ENCODE measurements at places on chromosomes 13 and 19. TPM values are rescaled to one million over a fixed set of nuclear protein-coding genes. Genes with fewer than 3 reads are reported as not detected.
A peak's percentile ranks its signal among the peaks of the same experiment; 100 is the strongest.

DOCK9 gene
- 58.1 TPM for total RNA-seq

FUT2 gene
- total RNA-seq: not detected

SPRED3 gene
- 11.0 TPM for total RNA-seq

DNA sequence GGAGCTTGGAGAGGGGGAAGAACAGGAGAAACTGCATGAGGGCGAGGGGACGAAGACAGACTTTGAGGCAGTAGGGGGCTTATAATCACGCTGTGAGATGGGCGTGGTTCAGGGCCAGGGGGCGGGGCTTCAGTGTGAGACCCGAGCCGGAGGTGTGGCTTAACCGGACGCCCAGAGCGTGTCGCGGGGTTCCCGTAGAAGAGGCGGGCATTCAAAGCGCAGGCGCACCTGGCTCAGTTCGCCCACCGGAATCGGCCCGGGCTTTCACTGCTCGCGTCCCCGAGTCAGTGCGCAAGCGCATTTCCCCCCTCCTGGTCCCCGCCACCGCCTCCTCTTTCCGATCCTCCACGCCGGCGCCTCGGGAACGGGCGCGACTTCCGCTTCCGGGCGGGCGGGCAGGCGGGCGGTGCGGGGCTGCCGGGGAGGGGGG lies 225 bp upstream of the ZNF865 start:
- DNase-seq: peak; percentile 99

DNA sequence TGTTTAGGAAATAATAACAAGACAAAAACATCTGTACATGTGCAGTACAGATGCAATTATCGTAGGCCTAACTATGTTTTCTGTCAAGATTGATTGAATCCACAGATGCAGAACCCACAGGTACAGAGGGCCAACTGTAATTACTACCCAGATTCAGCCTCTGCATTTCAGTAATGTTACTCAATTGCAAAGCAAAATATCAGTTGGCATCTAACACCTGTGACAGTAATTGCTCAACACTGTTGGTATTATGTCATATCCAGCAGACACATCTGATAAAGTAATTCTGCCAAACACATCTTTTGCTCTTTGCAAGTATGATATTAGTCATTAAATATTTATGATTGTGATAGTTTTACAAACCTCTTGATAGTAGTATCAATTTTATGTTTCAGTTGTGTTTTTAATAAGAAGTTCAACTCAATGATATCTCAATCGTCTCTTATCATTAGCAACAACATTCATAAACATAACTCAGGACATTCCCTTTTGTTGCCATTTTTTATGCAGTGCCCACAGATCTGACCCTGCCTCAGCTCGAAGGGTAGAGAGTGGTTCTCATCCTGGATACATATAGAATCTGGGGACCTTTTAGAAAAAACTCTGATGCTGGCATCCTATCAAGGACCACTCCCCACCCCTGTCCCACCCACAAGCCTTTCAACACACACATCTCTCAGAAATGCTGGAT lies 104.7 kb downstream of the MYCBP2 start:
- DNase-seq: no peak

CDC42EP5 gene
- total RNA-seq: 1.7 TPM

NPAS1 gene
- total RNA-seq: not detected

METTL21C gene
- not detected for total RNA-seq

DNA sequence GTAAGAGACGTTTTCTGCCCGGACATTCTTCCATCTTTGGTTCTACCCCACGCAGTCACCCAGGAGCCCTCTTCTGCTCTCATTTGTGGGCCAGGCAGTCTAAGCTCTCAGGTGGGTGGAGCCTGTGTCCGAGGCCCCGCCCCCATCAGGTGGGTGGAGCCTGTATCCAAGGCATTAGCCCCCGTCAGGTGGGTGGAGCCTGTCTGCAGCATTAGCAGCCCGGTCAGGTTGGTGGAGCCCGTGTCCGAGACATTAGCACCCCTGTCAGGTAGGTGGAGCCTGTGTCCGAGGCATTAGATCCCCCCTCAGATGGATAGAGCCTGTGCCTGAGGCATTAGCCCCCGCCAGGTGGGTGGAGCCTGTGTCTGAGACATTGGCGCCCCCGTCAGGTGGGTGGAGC lies 45.5 kb upstream of the C13orf46 start:
- peak; percentile 36 for DNase-seq

DNA sequence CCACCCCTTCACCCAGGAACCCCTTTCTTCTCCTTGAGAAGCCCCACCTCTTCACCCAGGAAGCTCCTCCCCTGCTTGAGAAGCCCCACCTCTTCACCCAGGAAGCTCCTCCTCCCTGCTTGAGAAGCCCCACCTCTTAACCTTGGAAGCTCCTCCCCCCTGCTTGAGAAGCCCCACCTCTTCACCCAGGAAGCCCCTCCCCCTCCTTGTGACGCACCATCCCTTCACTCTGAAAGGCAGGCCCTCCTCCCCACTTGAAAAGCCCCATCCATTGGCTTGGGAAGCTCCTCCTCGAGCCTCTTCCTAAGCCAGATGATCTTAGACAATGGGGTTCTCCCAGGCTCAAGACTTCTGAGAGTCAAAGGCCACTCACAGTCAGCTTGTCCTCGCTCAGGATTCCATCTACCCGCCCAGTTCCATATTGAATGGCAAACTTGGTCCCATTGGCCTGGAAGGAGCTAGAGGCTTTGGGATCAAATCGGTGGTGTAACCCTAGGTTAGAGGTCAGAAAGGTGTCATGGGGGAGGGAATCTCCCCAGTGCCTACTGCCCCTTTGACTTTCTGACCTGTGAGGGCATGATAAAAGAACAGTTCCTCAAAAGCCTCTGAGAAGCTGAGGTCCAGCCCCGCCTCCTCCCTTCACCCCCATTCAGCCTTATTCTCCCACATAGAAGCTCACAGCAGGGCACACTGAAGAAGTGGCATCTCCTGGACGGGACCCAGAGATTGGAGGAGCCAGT lies 4.0 kb downstream of the NAPSA start:
- DNase-seq: no peak

DNA sequence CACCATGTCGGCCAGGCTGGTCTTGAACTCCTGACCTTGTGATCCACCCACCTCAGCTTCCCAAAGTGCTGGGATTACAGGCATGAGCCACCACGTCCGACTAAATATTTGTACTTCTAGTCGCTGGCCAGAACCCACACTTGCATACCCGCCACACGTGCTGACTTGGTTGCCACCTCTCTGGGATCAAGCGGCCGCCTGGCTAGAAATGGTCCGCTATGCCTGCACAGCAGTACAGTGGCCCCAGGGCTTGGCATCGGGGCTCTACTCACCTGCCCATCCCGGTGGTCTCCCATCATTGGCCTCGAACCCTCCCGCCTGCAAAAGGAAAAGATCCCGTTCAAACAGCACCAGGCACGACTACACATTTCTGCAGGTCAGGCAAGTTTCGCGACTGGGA lies 23.7 kb upstream of the TINCR start:
- DNase-seq: no peak

- DNase-seq: no peak
Observed at GRCh38 chr19:293436-294110, 2.4 kb upstream of the PLPP2 start.

DNA sequence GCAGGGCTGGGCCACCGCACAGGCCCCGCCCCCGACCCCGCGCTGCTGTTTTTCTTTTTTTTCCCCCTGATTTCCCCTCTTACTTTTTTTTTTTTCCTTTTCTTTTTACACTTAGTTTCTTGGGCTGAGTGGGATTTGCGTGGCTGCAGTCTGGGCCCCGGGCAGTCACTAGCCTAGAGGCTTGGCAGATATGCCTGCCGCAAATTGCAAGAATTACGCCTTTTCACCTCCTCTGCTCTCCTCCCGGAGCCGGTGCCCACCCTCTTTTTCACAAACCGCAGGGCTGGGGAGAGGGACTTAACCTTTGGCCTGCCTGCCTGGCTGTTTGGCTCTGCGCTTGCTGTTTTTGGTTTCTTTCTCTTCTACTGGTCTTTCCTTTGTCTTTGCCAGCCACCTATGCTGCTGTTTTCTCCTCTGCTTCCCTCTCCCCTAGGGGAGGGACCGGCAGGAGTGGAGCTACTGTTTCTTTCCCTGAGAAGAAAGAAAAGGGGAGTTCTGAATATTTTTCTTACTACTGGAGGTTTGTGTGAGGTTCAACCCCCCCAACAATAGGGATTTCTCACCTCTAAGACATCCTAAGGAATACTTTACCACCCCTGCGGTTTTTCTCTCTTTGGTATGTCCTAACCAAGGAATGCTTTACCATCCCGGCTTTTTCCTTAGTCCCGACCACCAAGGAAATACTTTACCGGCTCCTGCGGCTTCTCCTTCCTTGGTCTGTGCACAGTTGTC lies 11.0 kb downstream of the ZNF552 start:
- peak; percentile 87 for DNase-seq

CD33 gene
- 52.3 TPM for total RNA-seq

CADM4 gene
- 1.5 TPM for total RNA-seq

CACNA1A gene
- total RNA-seq: 0.10 TPM

ZIM2 gene
- total RNA-seq: not detected

- no peak for DNase-seq
Observed at GRCh38 chr13:29195456-29195855, 375.3 kb downstream of the MTUS2 start.

DNA sequence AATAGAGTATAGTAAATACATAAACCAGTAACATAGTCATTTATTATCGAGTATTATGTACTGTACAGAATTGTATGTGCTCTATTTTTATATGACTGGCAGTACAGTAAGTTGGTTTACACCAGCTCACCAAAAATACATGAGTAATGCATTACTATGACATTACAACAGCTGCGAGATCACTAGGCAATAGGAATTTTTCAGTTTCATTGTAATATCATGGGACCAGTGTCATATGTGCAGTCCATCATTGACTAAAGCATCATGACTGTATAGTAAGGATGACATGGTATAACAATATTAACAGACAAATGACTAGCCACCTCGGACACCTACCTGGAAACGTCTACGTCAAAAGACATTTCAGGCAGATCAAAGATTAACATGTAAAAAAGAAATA lies 33.6 kb downstream of the ATP7B start:
- no peak for DNase-seq

DNA sequence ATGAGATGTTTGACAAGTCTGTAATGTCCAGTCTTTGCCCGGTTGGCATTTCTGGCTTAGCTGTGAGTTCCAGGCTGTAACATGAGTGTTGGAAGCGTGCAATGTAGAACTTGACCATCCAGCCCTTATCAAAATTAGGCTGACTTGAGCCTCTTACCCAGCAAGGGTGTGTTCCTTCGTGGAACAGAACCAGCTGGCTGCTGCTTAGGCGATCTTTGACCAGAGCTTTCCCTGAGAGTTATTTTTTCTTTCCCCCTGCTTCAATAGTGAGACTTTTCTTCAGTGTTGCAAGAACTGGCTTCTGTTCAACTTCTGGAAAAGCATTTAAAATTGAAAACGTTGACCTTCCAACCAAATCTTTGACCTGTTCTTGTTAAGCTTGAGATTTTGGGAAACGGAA lies 6.5 kb downstream of the TNFSF13B start:
- DNase-seq: no peak

DNA sequence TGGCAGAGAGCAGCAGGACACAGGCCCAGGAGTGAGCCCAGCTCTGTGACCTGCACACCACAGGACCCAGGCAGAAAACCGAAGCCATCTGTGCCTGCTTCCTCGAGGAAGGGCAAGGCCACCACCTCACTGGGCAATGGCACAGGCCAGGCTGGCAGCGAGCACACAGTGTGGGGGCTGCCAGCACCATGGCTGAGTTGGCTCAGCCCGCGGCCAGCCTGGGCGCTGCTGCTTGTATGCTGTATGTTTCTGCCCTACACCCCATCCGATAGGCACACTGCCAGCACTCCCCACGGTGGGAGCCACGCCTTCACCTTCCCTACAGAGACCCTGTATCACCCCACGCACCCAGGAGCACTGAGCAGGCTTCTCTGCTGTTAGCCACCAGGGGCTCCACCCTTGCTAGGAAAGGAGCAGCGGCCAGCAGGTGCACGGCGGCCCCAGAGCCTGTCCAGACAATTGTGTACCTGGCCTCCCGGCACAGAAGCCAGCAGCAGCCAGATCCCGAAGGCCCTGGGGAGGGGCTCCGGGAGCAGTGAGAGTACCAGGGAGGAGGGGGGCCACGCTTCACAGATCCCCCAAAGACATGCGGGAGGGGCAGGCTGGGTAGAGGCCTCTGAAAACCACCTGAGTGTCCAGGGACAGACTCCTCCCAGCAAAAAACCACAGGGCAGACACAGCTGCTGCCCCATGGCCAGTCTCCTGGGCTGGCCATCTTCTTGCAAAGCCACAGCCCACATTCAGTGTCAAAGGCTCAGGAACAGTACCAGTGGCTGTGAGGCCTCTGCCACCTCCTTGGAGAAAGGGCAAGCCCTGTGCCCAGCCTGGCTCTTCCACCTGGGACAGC lies 56.1 kb downstream of the MLLT1 start:
- no peak for DNase-seq

- DNase-seq: peak; percentile 91
Observed at GRCh38 chr19:43784241-43784980, 3.6 kb upstream of the KCNN4 start.

- no peak for DNase-seq
Observed at GRCh38 chr19:15313649-15314279, 18.6 kb downstream of the BRD4 start.

DNA sequence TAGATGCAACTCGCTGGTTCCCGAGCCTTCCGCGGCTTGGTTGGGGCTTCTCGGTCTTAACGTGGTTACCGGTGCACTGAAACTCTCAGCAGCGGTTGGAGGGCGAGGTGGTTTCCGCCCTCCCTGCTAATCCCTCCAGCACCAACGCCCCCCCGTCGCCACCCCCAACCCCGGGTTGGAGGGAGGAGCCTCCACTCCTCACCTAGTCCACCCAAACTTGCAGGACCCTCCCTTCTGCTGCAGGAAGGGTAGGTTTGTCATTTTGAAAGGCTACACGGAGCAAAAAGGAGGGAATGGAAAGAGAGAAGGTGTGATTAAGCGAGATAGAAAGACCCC lies 465.0 kb downstream of the ITGBL1 start:
- DNase-seq: no peak

CFAP97D2 gene
- not detected for total RNA-seq

DNA sequence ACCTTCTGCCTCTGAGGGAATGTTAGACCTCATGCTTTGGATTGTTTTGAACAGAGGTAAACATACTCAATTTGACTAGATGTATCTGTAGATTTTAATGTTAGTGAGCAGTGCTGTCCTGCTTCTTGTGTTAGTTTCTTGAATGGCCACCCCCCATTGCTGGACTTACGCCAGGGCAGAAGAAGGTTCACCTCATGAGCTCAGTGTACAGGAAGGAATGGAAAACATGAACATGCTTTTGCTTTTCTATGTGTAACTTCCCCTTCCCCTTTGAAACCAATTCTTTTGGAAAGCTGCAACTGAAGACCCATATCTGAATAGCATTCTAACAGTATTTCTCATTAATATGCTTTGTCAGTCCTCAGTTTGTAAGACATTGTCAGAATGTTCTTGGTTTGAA lies 32.3 kb downstream of the WASF3 start:
- DNase-seq: peak; percentile 20

DNA sequence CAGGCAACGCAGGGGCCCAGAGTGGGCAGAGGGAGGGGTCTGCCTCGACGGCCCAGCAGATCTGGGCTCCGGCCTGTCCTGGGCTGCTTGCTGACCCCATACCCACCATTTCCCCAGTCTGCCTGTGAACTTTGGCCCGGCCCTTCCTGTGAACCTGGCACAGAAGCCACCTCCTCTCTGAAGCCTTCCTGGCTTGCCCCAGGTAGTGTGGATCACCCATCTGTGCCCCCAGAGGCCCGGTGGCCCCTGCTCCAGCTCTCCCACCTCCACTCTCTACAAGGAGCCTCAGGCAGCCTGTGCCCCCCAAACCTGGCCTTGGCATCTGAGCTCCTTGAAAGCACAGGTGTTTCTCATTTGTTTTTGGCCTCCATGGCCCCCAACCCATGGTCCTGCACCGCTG lies 15.7 kb downstream of the PLEKHF1 start:
- no peak for DNase-seq

NBEA gene
- total RNA-seq: 2.0 TPM

TMC4 gene
- total RNA-seq: not detected

- no peak for DNase-seq
Observed at GRCh38 chr13:40776232-40776631, 5.2 kb upstream of the MRPS31 start.

Data from HT1080 (cell line).